ENCODE measurements at places on chromosomes 11 and 22. TPM values are rescaled to one million over a fixed set of nuclear protein-coding genes. Genes with fewer than 3 reads are reported as not detected.

Gene HMOX1
- 1.0 TPM for total RNA-seq

Gene MIAT
- total RNA-seq: 13.0 TPM

Gene VSIG10L2
- total RNA-seq: not detected

Gene CDPF1
- total RNA-seq: 7.7 TPM

Gene BLID
- not detected for total RNA-seq

Gene PDGFD
- not detected for total RNA-seq

Gene RIN1
- total RNA-seq: 1.5 TPM

Gene C2CD3
- 33.1 TPM for total RNA-seq

Data from activated T-helper 2 cell treated with anti-CD3 and anti-CD28 coated beads, Interferon-gamma antibody, Interleukin-2, Interleukin-4, amounts not matched to agents 10 μg/mL and 5 μg/mL and 100 μg/mL, durations not matched to agents 14 hours and 24 hours and 36 hours (primary cell).